ENCODE measurements at places on chromosomes 13 and 19.

DNA sequence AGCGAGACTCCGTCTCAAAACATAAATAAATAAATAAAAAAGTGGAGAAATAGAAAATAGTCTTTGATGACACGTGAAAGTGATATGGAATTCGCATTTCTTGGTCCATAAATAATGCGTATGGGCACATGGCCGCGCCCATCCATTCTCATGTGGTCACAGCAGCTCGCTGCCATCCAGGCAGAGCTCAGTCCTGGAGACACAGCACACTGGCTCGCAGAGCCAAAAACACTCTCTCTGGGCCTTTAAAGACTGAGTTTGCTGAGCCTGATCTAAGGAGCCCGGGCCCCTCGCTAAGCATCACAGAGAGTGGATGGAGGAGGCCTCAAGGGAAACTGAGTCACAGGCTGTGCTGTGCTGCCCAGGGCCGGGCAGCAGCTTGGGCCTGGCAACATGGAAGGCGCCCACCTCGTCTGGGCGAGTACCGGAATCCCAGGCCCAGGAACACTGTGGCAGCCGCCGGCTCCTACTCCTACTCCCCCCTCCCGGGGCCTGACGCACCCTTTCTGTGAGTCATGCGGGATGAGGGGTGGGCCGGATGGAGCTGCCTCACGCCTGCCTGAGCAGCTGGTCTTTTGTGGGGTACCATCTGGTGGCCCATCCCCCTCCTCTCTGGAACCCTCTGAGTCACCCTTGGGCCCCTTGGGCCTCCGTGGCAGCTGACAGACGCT is 28.9 kb upstream of the CACTIN start:
- DNase-seq: peak; percentile 62

GRCh38 chr13:45332831-45333219 is 8.2 kb downstream of the TPT1 start:
- no peak for DNase-seq

DNA sequence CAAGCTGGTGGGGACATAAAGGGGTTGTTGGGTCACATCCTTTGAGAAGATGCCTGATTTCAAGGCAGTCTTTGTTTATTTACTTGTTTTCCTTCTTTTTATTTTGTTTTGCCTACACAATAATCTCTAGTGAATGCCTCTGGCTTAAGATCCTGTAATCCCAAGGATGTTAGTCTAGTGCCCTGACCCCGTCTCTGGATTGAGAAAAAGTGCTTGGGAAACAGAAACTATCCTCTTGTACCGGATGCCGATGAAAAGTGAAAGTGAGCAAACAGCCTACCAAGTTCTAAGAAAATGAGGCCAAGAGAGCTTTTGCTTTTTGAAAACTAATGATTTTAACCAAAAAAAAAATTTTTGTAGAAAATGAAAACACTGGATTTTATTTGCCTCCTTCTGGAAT is 42.1 kb upstream of the C1QTNF9 start:
- no peak for DNase-seq

- no peak for DNase-seq
These were observed 350.1 kb downstream of the LIG4 start for GRCh38 chr13:107865318-107865575.

DNA sequence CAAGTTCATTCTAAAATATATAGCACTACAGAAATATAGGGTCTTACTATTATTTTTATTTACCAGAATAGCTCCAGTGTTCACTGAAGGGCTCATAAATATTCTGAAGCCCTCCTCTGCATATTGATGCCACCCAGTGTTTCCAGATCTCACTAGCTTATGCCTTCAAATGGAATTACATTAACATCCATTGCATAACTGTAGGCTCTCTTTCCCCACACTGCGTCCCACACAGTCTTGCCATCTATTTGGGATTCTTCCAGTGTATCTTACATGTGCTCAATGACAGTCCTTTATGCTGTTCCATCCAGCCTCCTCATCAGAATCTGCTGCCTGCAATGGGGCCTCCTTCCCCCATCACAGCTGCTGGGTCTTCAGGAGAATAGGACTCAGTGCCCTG is 137.2 kb downstream of the CYSLTR2 start:
- no peak for DNase-seq

- DNase-seq: peak; percentile 98
These were observed 31.2 kb upstream of the KLF2 start for GRCh38 chr19:16293118-16294091.

- DNase-seq: no peak
These were observed 62.3 kb downstream of the SGCG start for GRCh38 chr13:23243066-23243465.

DNA sequence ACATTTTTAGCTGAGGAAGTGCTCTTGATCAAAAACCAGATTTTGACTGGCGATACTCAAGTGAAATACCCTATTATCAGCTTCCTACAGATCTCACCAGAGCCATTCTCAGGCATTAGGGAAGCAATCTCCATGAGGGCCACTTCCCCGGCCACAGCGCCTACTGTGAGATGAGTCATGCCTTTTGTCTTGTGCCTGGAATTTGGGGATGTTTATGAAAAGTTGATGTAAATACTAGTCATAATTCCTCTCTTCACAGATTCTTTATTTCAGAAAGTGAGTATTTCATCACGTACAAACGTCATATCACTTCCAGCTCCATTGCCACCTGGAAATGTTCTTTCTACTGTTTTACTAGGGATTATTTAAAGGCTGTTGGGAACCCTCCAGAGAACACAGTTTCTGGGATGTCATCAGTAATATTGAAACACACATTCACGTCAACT is 25.3 kb upstream of the SLC46A3 start:
- DNase-seq: no peak

GRCh38 chr19:40284251-40284500 is 969 bp downstream of the AKT2 start:
- DNase-seq: no peak

DNA sequence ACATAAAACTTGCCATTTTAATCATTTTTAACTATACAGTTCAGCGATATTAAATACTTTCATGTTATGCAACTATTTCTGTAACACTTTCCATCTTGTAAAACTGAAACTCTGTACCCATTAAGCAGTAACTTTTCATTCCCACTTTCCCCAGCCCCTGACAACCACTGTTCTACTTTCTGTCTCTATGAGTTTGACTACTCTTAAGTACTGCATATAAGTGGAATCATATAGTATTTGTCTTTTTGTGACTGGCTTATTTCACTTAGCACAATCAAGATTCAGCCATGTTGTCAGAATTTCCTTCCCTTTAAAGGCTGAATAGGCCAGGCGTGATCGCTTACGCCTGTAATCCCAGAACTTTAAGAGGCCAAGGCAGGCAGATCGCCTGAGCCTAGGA is 56.2 kb downstream of the ARHGAP35 start:
- no peak for DNase-seq

- DNase-seq: no peak
These were observed 657.3 kb downstream of the EFNB2 start for GRCh38 chr13:105878119-105878700.

GRCh38 chr13:66033924-66034323 is 1196.2 kb downstream of the PCDH9 start:
- DNase-seq: no peak

All from uterus (tissue), 4 donors.